Type B pancreatic cell (in vitro differentiated cells): ENCODE measurements at places on chromosomes 6 and 20. TPM values are rescaled to one million over a fixed set of nuclear protein-coding genes. Genes with fewer than 3 reads are reported as not detected.

- DNase-seq, result no peak
- H3K27ac ChIP-seq, result peak overlapping the region; percentile 22
- no peak overlapping the region for H3K4me3 ChIP-seq
- H3K4me1 ChIP-seq, result peaks cover 8% of the 10 kb centered on the region
- H3K36me3 ChIP-seq, result no peaks in the 10 kb centered on the region
Measured at GRCh38 chr20:18031888-18032509, 25.7 kb downstream of the OVOL2 start.

CNBD2 gene
- 5.7 and 7.4 TPM in 2 replicates for total RNA-seq

GRCh38 chr6:87322304-87323212 is at the start of gene SMIM8:
TSS of gene SMIM8 (plus strand) at chr6:87322588. CDS start at chr6:87337032, 14,444 bp downstream.
- peaks cover 6% of the 10 kb centered on the region for H3K36me3 ChIP-seq
- H3K4me1 ChIP-seq, result peaks cover 9% of the 10 kb centered on the region
- H3K27me3 ChIP-seq, result no peaks in the 10 kb centered on the region
- peak within 1 kb of the TSS; percentile 99 for H3K4me3 ChIP-seq

GRCh38 chr6:161373905-161374451 is 100.1 kb upstream of the AGPAT4 start:
- H3K27ac ChIP-seq, result no peak overlapping the region
- DNase-seq, result peak; percentile 81
- no peaks in the 10 kb centered on the region for H3K27me3 ChIP-seq
- no peak overlapping the region for H3K4me3 ChIP-seq
- H3K4me1 ChIP-seq, result no peaks in the 10 kb centered on the region
- H3K36me3 ChIP-seq, result no peaks in the 10 kb centered on the region

GRCh38 chr20:24164360-24164759 is 175.8 kb upstream of the GGTLC1 start:
- no peaks in the 10 kb centered on the region for H3K36me3 ChIP-seq
- H3K27me3 ChIP-seq, result peaks cover 3% of the 10 kb centered on the region
- no peak overlapping the region for H3K27ac ChIP-seq
- H3K4me1 ChIP-seq, result peaks cover 18% of the 10 kb centered on the region
- H3K4me3 ChIP-seq, result no peak overlapping the region
- DNase-seq, result no peak

HLA-DQA1 gene
- not detected in 2 replicates for total RNA-seq

GRCh38 chr6:116562614-116563013 is 8.7 kb upstream of the RWDD1 start:
- DNase-seq, result no peak
- H3K4me1 ChIP-seq, result peaks cover 10% of the 10 kb centered on the region
- no peak overlapping the region for H3K4me3 ChIP-seq
- H3K27ac ChIP-seq, result no peak overlapping the region

DNA sequence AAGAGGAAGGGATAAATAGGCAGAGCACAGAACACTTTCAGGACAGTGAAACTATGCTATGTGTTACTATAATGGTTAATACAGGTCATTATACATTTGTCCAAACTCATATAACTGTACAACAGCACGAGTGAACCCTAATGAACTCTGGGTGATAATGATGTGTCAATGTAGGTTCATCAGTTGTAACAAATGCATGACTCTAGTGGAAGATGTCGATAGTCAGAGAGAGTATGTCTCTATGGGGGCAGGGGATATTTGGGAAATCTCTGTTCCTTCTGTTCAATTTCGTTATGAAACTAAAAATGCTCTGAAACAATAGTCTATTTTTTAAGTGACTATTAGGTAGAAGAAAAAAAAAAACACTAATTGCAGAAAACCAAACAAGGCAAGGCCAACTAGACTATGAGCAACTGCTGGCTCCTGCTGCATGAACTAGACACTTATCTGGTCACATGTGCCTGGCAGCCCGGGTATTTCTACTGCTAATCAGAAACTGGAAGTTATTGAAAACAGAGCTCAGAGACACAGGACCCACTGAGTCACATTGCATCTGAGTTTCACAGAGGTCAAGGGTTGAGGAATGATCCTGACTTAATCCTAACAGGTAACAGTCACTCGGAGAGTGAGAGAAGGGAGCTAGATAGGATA is 97.9 kb downstream of the ISM1 start:
- no peak overlapping the region for H3K4me3 ChIP-seq
- peaks cover 4% of the 10 kb centered on the region for H3K27me3 ChIP-seq
- no peaks in the 10 kb centered on the region for H3K36me3 ChIP-seq
- H3K27ac ChIP-seq, result no peak overlapping the region

DNA sequence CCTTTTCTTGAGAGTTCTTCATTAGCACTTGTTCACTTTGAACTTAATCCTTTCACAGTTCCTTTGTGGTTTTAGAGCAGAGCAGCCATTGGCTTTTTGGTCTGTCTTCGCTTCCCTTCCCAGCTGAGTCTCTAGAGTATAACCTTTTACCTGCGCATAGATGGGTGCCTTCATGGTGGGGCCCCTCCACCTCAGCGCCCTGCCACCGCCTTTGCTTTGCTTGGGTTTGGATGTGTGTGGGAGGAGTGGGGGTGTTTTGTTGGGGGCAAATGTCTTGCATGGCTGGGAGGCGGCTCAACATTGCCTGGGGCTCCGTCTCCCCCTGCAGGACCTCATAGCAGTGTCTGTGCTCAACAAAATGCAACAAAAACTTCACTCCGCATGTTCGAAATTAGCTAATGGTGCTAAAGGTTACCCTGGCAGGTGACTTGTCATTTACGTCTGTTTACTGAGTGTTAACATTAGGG is 11.9 kb downstream of the PYGB start:
- no peaks in the 10 kb centered on the region for H3K27me3 ChIP-seq
- H3K4me1 ChIP-seq, result no peaks in the 10 kb centered on the region
- peaks cover 38% of the 10 kb centered on the region for H3K36me3 ChIP-seq
- no peak overlapping the region for H3K4me3 ChIP-seq

DNA sequence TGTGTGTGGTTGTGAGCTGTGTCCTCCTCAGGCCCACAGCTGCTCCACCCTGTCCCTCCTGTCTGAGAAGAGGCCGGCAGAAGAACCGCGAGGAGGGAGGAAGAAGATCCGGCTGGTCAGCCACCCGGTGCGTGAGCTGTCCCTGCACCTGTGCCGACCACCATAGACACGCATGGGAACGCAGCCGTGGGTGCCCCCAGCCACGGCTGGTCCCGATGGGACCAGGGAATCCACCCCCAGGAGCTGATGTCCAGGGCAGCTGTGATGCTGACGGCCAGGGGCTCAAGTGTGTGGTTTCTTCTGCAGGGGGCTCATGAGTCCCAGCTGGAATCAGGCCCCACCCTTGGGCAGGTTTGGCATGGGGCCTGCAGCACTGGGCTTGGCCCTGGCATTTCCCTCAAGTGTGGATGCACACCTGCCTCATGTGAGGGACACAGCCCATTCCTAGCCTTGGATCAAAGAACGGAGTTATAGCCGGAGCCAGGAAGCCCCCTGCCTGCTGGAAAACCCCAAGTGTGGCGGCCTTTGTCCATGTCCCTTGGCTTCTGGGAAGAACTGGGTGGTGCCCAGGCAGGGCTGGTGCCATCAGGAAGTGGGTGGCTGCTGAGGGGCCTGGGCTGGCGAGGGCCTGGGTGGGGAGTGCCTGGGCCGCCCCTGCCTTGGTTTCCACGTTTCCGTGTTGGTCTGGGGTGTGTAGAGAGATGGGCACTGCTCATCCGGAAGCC is 4.6 kb upstream of the TNFRSF6B start:
- no peaks in the 10 kb centered on the region for H3K36me3 ChIP-seq
- H3K27me3 ChIP-seq, result no peaks in the 10 kb centered on the region
- DNase-seq, result no peak
- no peak overlapping the region for H3K27ac ChIP-seq
- no peak overlapping the region for H3K4me3 ChIP-seq

DBNDD2 gene
- 12.8 and 25.5 TPM in 2 replicates for total RNA-seq

- H3K4me1 ChIP-seq, result peaks cover 14% of the 10 kb centered on the region
- H3K27me3 ChIP-seq, result no peaks in the 10 kb centered on the region
- DNase-seq, result no peak
- peaks cover 3% of the 10 kb centered on the region for H3K36me3 ChIP-seq
Measured at GRCh38 chr6:16674801-16675392, 86.4 kb downstream of the ATXN1 start.

GRCh38 chr6:13710552-13711323 is 897 bp downstream of the RANBP9 start:
- H3K4me3 ChIP-seq, result peak overlapping the region; percentile 100
- H3K27me3 ChIP-seq, result no peaks in the 10 kb centered on the region
- peak; percentile 74 for DNase-seq
- H3K4me1 ChIP-seq, result peaks cover 26% of the 10 kb centered on the region
- H3K36me3 ChIP-seq, result peaks cover 12% of the 10 kb centered on the region

GRCh38 chr20:62655282-62656196 is 13.2 kb downstream of the SLCO4A1 start:
- peaks cover 26% of the 10 kb centered on the region for H3K4me1 ChIP-seq
- no peaks in the 10 kb centered on the region for H3K27me3 ChIP-seq
- DNase-seq, result no peak
- H3K4me3 ChIP-seq, result no peak overlapping the region
- no peaks in the 10 kb centered on the region for H3K36me3 ChIP-seq
- H3K27ac ChIP-seq, result no peak overlapping the region

DNA sequence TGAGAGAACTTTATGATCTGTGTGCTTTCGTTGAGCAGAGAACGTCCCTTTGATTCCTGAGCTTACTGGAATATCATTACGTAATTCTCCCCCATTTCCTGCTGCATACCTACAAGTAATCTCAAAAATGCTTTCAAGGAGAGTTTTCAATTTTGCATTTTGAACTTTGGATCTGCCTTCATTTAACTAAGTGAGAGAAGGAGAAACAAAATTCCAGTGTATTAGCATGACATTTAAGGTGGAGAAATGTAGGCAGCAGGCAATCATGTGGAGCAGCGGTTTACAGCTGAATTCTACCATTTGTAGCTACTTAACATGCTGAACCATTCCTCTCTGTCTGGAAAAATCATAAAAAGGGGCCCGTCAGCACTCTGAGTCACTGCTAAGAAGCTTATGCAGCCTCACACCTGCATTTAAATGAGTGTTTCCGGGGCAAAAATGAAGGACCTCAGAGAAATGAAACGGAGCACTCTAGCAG is 451.5 kb downstream of the PLCB1 start:
- no peak overlapping the region for H3K4me3 ChIP-seq
- no peaks in the 10 kb centered on the region for H3K36me3 ChIP-seq
- no peaks in the 10 kb centered on the region for H3K4me1 ChIP-seq

- H3K36me3 ChIP-seq, result peaks cover 4% of the 10 kb centered on the region
- no peak overlapping the region for H3K27ac ChIP-seq
- H3K27me3 ChIP-seq, result no peaks in the 10 kb centered on the region
- no peak for DNase-seq
- H3K4me3 ChIP-seq, result no peak overlapping the region
Measured at GRCh38 chr6:144319211-144319610, 34.1 kb downstream of the UTRN start.

- DNase-seq, result no peak
- no peak overlapping the region for H3K27ac ChIP-seq
- peaks cover 33% of the 10 kb centered on the region for H3K36me3 ChIP-seq
- H3K27me3 ChIP-seq, result no peaks in the 10 kb centered on the region
- H3K4me3 ChIP-seq, result no peak overlapping the region
Measured at GRCh38 chr6:158418501-158418900, 106.2 kb downstream of the TULP4 start.

DNA sequence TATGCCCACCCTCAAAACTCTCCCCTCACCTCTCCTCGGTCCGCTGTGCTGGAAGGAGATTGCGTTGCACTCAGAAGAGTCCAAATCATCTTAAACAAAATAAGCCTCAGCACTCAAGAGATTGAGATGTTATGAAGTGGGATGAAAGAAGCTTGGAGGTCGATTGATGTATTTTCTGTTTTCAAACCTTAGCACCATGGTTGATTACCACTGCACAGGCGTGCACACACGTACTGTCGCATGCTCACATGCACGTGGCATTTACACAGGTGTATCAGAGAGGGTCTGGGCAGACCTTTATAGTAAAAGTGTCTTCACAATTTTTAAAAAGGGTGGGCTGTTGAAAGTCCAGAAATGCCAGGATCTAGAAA is 612 bp upstream of the AGPAT4 start:
- H3K27ac ChIP-seq, result peak overlapping the region; percentile 90
- H3K36me3 ChIP-seq, result peaks cover 10% of the 10 kb centered on the region
- no peaks in the 10 kb centered on the region for H3K27me3 ChIP-seq
- H3K4me1 ChIP-seq, result peaks cover 10% of the 10 kb centered on the region

MAPK13 gene
- total RNA-seq, result 29.4 and 67.6 TPM in 2 replicates

CCDC170 gene
- total RNA-seq, result 0.24 and 1.9 TPM in 2 replicates

- peaks cover 14% of the 10 kb centered on the region for H3K4me1 ChIP-seq
- no peaks in the 10 kb centered on the region for H3K27me3 ChIP-seq
- H3K4me3 ChIP-seq, result no peak overlapping the region
- DNase-seq, result no peak
- H3K27ac ChIP-seq, result no peak overlapping the region
- peaks cover 24% of the 10 kb centered on the region for H3K36me3 ChIP-seq
Measured at GRCh38 chr6:166987930-166988329, 11.3 kb upstream of the CEP43 start.

GRCh38 chr6:150600010-150600300 is 270 bp downstream of the PLEKHG1 start:
- DNase-seq, result no peak
- H3K4me3 ChIP-seq, result no peak overlapping the region
- H3K4me1 ChIP-seq, result peaks cover 52% of the 10 kb centered on the region
- no peak overlapping the region for H3K27ac ChIP-seq
- peaks cover 45% of the 10 kb centered on the region for H3K27me3 ChIP-seq
